ENCODE measurements at places on chromosomes 7 and 10. TPM values are rescaled to one million over a fixed set of nuclear protein-coding genes. Genes with fewer than 3 reads are reported as not detected.

Gene MRC1
- 88.8 TPM for total RNA-seq

Gene PRKCQ
- total RNA-seq = 9.9 TPM

GRCh38 chr10:49115015-49115795 is at the start of gene VSTM4:
TSS of gene VSTM4 (minus strand) at chr10:49115522. CDS start at chr10:49115485, 37 bp downstream.
- H3K27ac ChIP-seq = peak within 1 kb of the TSS; percentile 32
- DNase-seq = no peak
- H3K36me3 ChIP-seq = no peaks in the 10 kb centered on the region
- no peak within 1 kb of the TSS for H3K4me3 ChIP-seq
- H3K4me1 ChIP-seq = peaks cover 10% of the 10 kb centered on the region
- H3K27me3 ChIP-seq = peaks cover 35% of the 10 kb centered on the region

DNA sequence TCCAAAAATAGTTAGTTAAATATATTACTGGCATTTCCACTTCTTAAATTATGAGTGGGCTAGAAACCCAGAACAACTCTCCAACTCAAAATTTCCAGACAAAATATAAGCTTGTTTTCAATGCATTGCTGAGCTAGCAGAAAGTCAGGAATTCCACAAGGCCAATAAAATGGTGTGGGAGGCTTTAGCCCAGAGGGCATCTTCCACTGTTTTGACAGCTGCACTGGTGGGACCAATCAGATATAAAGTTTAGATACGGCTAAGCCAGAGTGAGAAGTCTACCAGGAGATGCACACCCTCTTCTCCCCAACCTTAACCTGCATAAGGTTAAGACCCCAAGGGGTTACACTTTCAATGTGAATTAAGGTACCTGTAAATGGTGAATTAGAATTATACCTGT is 76.6 kb downstream of the AMPH start:
- no peak for DNase-seq
- H3K4me3 ChIP-seq = no peak overlapping the region
- H3K27ac ChIP-seq = no peak overlapping the region
- H3K36me3 ChIP-seq = no peaks in the 10 kb centered on the region
- no peaks in the 10 kb centered on the region for H3K27me3 ChIP-seq

Measured in spleen (tissue), 13 donors.